ENCODE measurements at places on chromosomes 4 and X.
A peak's percentile ranks its signal among the peaks of the same experiment; 100 is the strongest.

DNA sequence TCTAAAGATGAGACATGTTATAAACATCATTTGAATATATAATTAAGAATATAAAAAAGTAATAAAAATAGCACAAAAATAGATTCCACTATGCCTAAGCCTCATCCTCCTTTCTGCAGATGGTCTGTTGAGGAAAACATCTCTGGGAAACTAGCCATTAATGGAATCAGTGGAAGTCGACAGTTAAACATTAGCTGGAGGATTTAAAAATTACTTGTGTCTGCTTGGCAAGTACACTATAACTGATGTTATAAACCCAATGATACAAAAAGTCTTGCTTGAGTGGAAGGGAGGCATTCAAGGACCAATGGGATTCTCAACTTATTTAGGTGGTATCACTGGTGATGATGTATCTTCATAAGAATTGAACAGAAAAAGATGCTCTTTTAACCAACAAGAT lies 1598.3 kb downstream of the PCDH18 start:
- DNase-seq: no peak

- no peak for DNase-seq
Measured at GRCh38 chr4:76658231-76659102, 223.4 kb downstream of the SHROOM3 start.

GRCh38 chrX:34886011-34886410 lies 56.6 kb upstream of the FAM47B start:
- DNase-seq: no peak

- DNase-seq: no peak
Measured at GRCh38 chr4:88775026-88775425, 77.4 kb upstream of the NAP1L5 start.

GRCh38 chr4:54233277-54233696 lies 4.2 kb downstream of the PDGFRA start:
- peak; percentile 52 for DNase-seq

- no peak for DNase-seq
Measured at GRCh38 chr4:3436798-3437581, 4.8 kb upstream of the HGFAC start.

DNA sequence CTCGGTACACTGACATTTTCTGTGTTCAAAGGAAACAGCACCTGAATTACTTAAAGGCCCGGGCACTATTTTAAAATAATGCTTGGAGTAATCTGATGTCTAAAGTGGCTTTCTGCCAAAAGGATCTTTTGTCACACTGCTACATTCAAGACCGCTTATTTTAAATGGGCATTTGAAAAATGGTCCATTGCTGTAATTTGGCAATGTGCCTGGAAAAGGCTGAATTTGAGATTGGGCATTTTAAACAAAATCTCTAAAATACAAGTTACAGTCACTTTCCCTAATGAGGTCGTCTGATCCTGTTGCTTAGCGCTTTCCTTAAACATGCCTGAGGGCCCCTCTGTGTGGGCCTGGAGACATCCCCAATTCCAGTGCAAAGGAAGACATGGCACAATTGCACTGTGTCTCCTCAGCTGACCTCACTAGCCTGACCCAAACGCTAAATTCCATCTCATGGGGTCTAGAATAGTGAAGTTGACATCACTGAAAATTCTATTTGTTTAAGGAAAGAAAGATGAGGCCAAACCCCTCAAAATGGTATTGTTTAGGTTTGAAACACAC lies 214.2 kb downstream of the GPC3 start:
- DNase-seq: no peak

GRCh38 chr4:139887962-139888735 lies 222.5 kb downstream of the MGST2 start:
- no peak for DNase-seq
